SK-N-SH (cell line): ENCODE measurements at places on chromosomes 6 and 20. TPM values are rescaled to one million over a fixed set of nuclear protein-coding genes. Genes with fewer than 3 reads are reported as not detected.

Gene PNPLA1
- not detected in 2 replicates for polyA plus RNA-seq

Gene PGBD1
- 2.5 and 2.7 TPM in 2 replicates for polyA plus RNA-seq

Gene CFAP206
- polyA plus RNA-seq, result 0.46 and 0.78 TPM in 2 replicates

Gene SCRT2
- polyA plus RNA-seq, result not detected in 2 replicates

Gene OPRM1
- polyA plus RNA-seq, result 0.15 and 1.0 TPM in 2 replicates

Gene CNKSR3
- polyA plus RNA-seq, result 1.6 TPM in 2 replicates

DNA sequence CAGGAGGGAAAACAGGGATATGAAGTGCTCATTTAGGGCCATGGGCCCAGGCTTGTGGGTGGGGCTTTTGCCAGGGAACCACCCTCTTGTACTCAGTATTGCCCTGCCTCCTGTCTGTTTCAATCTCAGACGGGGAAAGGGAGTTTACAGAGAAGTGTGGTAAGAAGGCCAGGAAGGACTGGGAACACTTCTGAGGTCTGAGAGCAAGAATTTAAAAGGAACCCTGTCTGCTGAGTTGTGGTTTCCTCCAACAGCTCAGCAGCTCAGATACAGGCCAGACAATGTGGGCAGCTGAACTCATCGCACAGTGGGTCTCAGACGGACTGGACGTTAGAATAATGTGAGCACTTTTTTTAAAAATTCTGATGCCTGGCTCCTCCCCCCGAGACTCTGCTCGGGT, 354.1 kb upstream of the ARID1B start:
- no peak for DNase-seq

DNA sequence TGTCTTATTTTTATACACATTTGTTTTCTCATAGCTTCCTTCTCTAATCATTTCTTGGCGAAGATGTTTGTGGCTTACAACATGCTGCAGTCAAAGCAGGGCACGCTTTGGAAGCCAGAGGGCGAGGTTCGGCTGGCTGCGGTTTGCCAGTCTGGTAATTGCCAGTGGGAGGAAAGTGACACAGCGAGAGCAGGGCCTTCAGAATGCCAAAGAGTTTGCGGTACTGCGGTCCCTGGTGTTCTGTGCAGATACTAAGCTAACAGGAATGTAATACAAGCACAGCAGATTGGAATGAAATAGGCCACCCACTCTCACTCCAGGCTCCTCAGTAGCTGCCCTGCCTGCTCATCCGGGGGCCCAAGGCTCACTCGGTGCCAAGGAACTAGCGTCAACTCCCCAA, 58.7 kb upstream of the TGM3 start:
- no peak for DNase-seq

DNA sequence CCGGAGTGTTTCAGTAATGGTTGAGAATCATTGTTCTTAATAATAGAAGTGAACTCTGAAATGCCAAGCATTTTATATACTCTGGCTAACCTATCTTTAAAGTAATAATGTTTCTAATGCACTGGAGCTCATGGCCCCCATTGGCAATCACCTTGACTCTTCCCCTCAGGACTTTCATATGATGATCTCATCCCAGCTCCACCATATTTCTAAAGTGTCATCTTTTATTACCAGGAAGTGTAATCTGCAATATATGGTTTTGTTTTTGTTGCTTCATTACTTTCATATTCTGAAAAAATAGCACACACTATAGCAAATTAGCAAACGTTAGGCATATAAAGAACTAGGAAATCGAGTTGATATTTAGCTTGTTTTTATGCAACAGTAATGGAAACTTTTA, 60.3 kb downstream of the TULP4 start:
- no peak for DNase-seq

GRCh38 chr20:39049684-39050554, 87.8 kb downstream of the DHX35 start:
- DNase-seq, result peak; percentile 92

DNA sequence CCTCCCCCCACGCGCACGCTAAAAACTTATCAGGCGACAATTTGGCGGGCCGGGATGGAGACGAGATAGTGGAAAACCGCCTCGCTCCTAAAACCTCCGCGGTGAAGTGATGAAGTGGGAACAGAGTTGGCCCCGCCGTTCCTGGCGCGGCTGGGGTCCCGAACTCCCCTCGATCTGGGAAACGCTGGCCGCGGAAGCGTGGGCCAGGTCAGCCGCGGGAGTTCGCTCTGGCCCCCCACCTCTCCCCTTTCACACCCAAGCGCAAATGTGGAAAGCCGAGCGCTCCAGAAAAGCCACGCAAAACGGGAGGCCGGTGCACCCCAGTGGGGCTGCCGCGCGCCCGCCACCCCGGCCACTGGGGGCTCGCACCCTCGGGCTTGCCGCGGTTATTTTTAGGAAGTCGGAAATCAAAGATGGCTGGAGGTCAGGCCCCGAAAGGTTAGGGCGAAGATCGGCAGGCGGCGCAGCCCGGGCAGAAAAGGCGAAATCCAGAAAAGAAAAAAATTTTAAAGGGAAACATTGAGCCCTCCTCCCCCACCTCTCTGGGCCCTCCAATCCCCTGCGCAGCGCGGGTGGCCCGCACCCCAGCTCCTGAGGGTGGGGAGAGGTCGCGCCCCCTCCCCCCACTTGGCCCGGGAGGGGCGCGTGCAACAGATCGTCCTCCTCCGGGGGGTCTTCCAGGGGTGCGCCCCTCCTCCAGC, 1.0 kb downstream of the SALL4 start:
- peak; percentile 81 for DNase-seq

DNA sequence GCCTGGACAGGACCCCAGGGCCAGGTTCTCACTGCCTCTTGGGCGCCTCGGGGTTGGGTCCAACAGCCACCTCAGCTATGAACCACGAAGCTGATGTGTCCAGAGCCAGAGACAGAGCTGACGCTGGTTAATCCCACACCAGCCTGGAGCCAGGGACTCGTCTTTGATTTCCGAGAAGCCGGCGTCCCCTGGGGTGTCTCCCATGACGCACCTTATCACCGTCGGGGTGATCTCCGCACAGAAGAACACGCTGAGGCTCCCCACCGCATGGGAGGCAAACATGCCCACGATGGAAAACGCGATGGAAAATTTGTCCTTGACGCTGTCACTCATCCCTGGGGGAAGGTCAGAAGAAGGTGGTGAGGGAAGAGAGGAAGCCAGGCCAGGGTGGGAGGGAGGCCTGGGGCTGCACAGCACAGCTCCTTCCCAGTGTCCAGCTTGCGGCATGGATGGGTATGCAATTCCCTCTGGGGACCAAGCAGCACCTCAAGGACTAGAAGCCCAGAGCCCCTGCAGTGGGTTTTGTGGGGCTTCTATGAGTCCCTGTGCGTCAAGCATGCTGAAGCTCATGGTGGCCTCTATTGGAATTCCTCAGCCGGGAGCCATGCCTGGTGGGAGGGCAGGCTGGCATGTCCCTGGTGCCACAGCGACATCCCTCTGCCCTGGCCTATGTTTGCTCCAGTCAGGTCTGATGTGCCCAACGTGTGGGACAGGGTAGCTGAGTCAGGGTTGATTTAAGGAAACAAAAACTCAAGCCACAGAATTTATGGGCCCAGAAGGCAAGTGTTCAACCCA, 25.1 kb downstream of the PSMG4 start:
- DNase-seq, result no peak

GRCh38 chr6:54094786-54095185, 16.5 kb upstream of the MLIP start:
- no peak for DNase-seq

- no peak for DNase-seq
These were observed 754.5 kb downstream of the PTPRT start for GRCh38 chr20:42435230-42435629.

DNA sequence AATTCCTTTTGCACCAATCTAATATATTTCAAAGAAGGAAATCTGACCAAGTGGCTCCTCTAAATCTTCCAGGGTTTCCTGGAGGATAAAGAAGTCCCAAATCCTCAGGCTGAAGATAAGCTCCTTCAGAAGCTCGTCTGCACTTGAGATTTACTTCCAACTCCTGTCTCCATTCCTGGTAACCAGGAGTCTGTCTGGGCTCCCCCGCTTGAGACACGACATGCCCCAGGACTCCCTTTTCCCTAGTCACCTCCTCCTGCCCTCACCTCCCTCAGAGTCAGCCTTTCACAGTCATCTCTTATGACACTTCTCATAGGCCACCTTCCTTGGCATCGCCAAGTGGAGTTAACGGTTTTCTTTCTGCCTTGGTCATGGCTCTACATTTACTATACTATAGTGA, 103.4 kb upstream of the NEDD9 start:
- DNase-seq, result no peak

GRCh38 chr20:57783956-57784837, 74.4 kb upstream of the PMEPA1 start:
- no peak for DNase-seq

DNA sequence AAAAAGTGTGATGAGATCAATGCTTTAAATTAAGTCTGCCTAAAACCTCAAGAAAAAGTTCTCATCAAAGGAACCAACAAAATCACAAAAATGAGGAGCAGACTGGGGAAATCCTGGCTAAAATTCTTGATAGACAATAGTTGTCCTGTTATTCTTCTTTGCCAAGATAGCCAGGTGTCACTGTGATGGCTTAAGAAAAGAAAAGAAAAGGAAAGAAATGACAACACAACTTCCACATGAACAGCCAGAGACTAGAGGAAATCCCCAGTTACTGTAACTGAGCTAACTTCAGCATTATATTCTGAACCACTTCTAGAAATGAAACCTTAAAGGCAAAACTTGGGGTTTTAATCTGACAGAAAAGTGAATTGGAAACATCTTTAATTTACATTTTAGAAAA, 129.6 kb downstream of the CD24 start:
- no peak for DNase-seq
